ENCODE measurements at places on chromosomes 2 and 18.

DNA sequence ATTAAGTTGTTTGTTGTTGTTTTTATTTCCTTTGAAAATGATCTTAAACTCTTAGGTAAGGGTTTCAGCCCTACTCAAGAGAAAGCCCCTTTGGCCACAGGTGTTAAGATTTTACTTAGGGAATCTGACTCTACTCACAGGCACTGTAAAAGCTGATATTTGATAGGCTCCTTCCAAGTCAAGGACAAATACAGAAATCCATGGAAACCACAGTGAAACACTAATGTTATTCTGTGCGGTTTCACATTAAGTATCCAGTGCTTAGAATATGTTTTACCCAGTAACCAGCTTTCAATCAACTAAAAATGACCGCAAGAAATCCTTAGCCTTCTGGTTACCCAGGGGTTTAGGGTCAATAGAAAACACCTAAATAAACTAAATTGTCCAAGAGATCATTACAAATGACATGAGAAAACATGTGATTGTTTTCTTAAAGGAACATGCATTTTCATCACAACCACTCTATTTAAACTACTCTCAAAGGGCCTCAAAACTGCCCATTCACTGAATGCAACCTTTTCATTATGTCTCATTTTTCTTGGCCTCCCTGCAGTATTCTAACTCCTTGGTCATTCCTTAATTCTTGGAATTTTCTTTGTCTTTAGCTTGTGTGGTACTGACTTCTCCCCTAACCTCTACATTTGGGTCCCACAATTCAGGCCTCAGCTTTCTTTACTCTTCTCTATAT, 56.0 kb downstream of the CDH2 start:
- no peak for DNase-seq

GRCh38 chr2:25294573-25295462, 46.9 kb downstream of the DNMT3A start:
- no peak for DNase-seq

DNA sequence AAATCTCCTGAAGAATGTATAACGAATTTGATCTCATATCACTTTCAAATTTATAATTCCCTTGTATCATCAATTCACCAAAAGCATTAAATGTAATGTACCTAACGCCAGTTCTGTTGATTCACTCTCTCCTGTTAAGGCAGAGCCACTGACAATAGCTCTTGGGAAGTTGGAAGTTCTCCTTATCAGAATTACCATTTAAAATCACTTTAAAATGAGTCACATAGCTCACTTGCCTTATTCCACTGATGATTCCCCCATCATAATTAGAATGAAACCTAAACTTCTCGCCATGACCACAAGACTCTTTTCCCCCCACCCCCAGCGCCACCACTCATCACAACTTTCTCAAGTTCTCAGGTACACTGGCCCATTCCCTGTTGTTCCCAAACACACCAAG, 117.1 kb downstream of the PID1 start:
- no peak for DNase-seq

DNA sequence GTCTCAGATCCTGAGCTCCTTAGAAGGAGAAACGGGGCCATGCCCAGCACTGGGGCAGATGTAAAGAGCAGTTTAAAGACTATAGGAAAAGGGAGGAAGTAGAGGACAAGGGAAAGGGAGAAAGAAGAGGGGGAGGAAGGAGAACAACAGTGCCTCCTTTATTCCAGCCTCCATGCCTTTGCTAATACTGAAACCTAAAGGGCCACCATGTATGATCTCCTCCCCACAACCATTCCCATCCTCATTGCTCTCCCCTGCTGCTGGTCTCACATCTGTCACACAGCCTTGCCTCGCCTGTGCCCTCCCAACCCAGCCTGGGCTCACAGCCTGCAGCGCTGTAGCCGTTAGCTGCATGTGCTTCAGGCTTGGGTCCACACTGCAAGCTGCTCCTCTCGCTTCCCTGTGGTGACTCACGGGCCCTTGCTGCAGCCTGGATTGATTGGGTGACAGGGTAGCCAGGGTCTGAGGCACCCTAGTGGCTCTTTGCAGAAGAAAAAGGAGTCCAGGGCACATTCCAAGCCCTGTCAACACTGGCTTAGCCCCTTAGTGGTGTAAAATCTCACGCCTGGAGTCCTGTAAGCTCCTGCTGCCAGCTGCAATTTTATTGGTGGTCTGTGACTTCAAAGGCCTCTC, 281.9 kb downstream of the SRBD1 start:
- DNase-seq, result no peak

DNA sequence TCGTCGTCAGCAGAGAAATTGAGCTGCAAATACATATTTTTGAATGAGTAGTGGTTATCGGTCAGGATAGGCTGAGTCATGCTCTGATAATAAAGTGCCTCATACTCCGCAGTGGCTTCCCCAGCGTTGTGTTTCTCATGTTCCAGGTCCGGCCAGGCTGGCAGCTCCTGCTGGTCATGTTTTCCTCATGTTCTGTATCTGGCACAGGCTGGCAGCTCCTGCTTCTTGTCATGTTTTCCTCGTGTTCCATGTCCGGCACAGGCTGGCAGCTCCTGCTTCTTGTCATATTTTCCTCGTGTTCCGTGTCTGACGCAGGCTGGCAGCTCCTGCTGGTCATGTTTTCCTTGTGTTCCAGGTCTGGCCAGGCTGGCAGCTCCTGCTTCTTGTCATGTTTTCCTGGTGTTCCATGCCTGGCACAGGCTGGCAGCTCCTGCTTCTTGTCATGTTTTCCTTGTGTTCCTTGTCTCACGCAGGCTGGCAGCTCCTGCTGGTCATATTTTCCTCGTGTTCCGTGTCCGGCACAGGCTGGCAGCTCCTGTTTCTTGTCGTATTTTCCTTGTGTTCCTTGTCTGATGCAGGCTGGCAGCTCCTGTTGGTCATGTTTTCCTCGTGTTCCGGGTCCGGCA, 148.9 kb downstream of the ATP9B start:
- no peak for DNase-seq

DNA sequence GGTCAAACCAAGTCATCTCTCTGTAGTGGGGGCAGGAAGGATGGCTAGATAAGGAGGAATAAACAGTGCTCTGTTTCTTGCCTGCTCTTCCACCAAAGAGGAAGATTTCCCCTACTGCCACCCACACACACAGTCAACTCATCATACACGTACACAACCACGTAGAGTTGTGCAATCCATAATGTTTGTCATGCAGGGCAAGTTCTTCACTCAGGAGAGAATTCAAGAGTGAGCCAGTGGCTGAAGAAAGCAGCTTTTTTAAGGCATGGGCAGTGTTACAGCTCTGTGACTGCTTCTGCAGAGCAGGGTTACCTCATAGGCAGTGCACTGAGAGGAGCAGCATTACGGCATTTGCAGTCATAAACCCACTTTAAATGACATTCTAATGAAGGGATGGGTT, 283.0 kb downstream of the RND3 start:
- no peak for DNase-seq

GRCh38 chr2:158197940-158198339, 96.3 kb downstream of the UPP2 start:
- no peak for DNase-seq

- no peak for DNase-seq
Measured at GRCh38 chr2:147002256-147002655, 842.6 kb upstream of the ACVR2A start.

DNA sequence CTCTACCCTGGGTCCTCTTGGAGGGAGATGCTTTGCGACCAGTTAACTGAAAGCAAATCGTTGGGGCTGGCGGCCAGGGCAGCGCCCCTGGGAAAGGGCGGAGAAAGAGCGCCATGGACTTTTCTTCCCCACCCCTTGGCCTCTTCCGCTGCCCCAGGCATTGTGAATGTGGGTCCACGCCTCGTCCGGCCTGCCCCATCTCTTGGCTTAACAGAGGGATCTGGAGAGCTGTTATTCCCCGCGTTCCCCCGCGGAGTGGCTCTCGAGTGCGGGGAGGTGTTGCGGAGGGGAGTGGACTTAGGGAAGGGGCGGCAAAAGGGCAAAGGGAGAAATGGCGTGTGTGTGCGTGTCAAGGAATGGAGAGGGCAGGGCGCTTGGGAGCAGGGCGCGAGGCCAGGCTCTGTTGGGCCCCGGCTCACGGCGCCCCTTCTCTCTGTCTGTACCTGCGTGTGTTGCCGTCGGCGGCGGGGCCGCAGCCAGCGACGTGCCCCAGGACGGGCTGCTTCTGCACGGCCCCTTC, 6.6 kb downstream of the EMX1 start:
- DNase-seq, result no peak

DNA sequence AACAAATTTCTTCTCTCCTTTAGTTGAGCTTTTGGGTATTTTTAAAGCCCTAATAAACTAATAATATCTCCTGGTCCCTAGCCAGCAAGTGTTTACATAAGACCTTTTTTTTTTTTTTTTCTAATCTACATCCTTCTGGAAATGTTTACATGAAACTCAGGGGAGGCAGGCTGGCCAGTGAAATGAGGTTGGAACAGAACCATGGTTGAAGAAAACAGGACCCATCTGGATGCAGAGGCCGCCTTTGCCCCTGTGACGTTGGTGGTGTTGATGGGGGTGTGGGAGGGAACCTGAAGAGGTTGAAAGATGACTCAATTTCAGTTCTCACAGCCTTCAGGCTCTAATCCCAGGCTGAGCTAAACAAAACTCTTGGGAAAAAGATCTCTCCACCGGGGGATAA, 118.5 kb downstream of the NRP2 start:
- no peak for DNase-seq

- DNase-seq, result no peak
Measured at GRCh38 chr2:211349031-211349430, 792.6 kb downstream of the CPS1 start.

DNA sequence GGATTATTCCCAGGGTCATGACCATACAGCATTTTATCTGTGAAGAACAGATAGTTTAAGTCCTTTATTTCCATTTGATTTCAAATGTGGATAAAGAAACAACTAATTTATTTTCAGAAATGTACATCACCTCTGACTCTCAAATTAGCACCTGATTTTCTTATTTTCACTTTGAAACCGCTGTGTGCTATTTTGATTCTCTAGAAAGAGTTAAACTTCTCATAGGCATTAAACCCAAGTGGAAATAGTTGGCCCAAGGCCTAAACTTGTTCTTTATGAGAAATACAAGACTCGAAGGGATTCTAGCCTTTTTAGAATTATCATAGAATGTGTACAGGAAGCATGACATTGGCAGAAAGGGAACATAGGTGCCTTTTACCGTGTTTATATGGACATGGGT, 41.5 kb upstream of the LTBP1 start:
- no peak for DNase-seq

- no peak for DNase-seq
Measured at GRCh38 chr18:51666763-51667191, 469.3 kb upstream of the MEX3C start.

GRCh38 chr2:21330786-21331391, 207.1 kb downstream of the TDRD15 start:
- DNase-seq, result no peak

DNA sequence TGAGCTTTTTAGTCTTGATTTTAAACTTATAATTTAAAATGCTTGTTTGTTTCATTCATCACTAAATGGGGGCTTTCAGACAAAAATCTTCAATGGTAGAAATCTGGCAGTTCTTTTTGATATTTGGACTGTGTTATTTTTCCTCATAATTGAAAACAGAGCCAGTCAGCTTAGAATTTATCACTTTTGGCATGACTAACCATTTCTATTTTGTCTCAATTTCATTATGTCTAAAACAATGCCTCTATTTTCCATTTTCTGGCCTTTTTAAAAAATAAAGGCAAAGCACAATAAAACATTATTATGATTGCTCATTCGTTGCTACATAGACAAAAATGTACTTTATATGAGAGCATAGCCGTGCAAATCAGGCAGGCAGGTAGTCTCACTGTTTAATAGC, 434.5 kb downstream of the XIRP2 start:
- no peak for DNase-seq

DNA sequence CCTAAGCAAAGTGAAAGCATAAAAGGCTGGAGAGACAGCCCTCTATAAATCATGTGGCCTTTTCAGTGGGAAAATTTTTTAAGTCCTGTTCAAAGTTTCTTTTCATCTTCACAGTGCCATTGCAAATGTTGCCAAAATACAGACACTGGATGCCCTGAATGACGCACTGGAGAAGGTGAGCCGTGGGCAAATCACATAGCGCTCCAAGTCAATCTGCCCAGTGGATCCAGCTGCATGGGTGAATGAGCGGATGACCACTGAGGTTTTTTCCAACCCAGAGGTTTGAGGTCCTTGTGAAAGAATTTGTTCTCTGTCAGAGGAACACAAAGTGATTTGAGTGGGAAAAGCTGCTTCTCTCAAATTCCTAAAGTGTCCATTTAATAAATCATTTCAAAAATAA, 11.8 kb downstream of the DAPL1 start:
- no peak for DNase-seq

GRCh38 chr2:71704688-71705087, 251.3 kb downstream of the DYSF start:
- no peak for DNase-seq

GRCh38 chr2:62050456-62051045, 145.1 kb downstream of the COMMD1 start:
- DNase-seq, result no peak

DNA sequence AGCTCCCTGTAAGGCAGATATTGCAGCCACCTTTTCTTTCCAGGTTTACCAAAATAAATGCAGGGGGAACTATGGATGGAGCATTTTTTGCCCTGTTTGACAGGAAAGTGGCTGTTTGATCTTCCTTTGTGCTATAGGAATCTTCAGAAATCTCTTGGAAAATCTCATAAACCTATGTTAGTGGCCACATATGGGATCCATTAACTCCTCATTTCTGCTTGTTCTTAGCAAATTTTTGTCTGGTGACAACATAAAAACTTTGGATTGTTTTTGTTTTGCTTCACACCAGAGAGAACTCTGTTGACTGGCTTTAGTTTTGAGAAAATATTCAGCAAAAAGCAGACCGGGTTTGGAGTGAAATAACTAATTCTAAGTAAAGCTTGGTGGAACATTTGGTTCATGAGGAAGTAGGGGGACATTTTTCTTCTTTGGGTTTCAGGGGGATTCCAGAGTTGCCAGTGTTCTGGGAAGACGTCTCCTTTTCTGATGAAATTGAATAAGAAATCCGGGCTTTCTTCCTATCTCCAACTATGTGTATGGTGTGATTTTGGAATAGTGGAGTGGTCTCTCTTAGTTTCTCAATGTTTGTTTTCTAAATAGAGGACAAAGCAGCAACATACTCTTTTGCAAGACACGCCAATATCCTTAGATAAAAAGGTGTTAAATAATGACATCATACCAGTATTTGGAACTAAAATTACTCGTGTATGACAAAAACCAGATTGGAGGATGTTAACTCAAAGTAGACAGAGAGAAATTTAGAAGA, 174.4 kb downstream of the ICOS start:
- no peak for DNase-seq

DNA sequence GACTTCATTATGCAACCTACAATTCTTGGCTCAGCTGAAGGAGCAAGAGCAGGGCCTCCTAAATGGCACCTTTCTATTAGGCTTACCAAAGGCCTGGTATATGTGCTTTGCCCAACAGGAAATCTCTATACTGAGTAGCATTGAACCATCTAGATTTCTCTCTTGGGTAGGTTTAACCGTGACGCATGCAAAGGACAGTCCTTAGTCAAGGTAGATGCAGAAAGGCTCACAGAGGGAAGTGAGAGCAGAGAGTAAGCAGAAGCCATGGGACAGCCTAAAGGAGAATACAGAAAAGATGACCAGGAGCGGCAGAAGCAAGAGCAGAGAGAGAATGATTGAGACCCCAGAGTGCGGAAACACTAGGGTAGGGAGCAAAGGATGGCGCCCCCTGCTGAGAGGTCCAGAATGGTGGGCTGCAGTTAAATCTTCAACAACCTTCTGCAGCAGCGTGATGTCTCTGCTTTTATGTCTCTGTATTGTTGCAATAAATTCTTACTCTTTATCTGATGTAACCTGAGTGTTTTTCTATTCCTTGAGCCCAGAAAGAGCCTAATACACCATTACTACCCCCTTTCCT, 4.7 kb upstream of the OSBPL1A start:
- no peak for DNase-seq
